ENCODE measurements at places on chromosomes 7 and 10.

DNA sequence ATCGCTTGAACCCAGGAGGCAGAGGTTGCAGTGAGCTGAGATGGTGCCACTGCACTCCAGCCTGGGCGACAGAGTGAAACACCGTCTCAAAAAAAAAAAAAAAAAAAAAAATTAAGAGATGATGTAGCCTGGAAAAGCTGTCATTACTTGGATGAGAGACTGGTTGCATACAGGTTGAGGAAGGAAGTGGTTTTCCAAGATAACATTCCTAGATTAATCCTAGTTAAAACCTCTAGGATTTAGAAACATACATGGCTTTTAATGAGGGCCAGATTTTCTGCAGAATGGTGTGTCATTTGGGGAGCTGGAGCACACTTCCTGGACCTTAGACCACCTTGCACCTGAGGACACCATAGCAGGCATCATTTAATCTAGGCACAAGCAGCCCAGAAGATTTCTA, 17.8 kb downstream of the VWA2 start:
- no peak for DNase-seq

DNA sequence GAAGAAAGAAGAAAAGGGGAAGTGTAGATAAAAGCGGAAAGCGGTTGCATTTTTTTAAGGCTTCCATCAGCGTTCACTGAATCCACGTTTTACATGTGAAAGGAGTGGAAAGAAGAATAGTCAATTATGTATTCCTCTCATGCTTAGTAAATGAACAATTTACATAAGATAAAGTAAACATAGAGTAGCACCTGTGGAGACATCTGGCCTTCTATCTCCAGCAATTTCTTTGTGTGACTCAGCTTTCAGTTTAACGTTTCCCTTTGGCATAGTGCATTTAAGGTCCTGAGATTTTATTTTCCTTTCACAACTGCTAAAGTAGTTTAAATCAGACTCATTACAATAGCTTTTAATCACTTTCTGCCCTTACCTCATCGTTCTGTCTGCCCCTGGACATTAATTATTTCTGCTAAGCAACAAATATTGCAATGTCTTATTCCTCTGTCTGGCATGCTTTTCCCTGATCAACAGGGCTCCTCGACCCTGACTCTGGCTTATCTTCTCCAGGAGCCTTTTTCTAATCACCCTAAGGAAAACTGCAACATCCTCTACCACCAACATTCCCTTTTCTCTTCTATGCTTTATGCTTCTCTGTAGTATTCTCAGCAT, 383.5 kb upstream of the VWC2 start:
- no peak for DNase-seq

- peak; percentile 24 for DNase-seq
Observed at GRCh38 chr10:110311357-110311949, 6.7 kb upstream of the SMNDC1 start.

GRCh38 chr10:6299743-6300105, 97.0 kb downstream of the PFKFB3 start:
- no peak for DNase-seq

- peak; percentile 25 for DNase-seq
Observed at GRCh38 chr7:132446260-132446659, 130.0 kb downstream of the PLXNA4 start.

- DNase-seq: no peak
Observed at GRCh38 chr7:128446306-128446705, 9.4 kb upstream of the HILPDA start.

- DNase-seq: no peak
Observed at GRCh38 chr7:45087301-45088145, 1.2 kb downstream of the NACAD start.

GRCh38 chr10:132992433-132993215, 50.3 kb upstream of the CFAP46 start:
- no peak for DNase-seq

GRCh38 chr7:115132096-115132495, 210.2 kb downstream of the MDFIC start:
- no peak for DNase-seq

DNA sequence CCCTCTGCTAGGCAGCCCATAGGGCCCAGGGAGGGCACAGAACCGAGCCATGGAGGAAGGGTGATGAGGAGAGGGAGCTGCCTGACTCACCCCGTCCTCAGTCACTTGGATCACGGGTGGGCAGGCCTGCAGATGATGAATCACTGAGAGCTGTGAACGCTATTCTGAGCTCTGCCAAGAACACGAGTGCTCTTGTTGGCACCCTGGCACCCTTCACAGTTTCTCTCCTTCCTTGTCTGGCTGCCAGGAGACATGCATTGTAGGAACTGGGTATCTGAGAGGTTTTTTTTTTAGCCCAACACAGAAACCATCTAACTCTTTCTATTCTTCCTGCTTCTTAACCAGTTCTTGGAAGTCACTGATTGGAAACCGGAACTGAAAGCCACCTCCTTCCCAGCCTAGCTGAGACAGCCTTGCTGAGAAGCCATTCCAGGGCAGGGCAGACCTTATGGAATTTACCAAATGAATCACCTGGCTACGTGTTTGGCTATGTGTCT, 82.1 kb downstream of the SLC37A3 start:
- DNase-seq: peak; percentile 70

DNA sequence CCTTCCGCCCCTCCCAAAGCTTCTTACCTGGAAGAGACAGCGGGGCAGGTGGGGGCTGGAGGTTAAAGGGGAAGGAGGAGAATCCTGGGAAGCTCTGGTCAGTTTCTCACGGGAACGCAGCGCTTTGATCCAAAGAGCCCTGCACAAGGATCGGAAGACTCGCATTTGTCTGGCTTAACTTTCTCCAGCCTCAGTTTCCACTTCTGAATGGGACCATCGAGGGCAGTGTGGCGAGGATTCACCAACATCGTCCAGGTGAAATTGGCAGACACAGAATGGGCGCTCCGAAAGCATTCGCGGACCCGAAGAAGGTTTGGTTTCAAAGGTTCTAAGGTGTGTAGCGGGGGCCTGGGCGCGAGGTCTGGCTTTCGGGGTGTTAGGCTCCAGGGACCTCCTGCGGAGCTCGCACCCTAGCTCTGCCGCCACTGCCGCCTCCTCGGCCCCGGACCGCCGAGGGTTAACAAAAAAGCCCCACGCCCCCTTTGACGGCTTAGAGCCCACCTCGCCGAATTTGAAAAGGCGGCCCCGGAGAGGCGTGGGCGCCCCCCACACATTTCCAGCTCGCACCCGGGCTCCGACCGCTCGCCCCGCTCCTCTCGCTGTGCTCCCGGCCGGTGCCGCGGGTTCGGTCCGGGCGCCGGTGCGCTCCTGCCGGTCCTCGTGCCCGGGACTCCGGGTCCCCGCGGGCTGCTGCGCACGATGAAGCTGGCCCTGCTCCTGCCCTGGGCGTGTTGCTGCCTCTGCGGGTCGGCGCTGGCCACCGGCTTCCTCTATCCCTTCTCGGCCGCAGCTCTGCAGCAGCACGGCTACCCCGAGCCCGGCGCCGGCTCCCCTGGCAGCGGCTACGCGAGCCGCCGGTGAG, at the start of gene COL26A1:
COL26A1 (plus strand) TSS at position 542 of the 862 bp plus-strand sequence; CDS start at position 700, 158 bp downstream.
- DNase-seq: no peak

DNA sequence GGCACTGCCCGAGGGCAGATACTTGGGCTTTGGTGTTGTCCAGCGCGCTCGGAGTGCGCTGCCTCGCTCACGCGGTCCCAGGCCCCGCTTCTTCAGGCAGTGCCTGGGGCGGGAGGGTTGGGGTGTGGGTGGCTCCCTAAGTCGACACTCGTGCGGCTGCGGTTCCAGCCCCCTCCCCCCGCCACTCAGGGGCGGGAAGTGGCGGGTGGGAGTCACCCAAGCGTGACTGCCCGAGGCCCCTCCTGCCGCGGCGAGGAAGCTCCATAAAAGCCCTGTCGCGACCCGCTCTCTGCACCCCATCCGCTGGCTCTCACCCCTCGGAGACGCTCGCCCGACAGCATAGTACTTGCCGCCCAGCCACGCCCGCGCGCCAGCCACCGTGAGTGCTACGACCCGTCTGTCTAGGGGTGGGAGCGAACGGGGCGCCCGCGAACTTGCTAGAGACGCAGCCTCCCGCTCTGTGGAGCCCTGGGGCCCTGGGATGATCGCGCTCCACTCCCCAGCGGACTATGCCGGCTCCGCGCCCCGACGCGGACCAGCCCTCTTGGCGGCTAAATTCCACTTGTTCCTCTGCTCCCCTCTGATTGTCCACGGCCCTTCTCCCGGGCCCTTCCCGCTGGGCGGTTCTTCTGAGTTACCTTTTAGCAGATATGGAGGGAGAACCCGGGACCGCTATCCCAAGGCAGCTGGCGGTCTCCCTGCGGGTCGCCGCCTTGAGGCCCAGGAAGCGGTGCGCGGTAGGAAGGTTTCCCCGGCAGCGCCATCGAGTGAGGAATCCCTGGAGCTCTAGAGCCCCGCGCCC, at the start of gene NPY:
NPY (plus strand) TSS at position 294 of the 802 bp plus-strand sequence. CDS start 1,051 bp downstream, outside the sequence.
- no peak for DNase-seq

GRCh38 chr10:26212511-26212910, 4.1 kb upstream of the GAD2 start:
- DNase-seq: no peak

- no peak for DNase-seq
Observed at GRCh38 chr7:83466187-83466923, 182.6 kb downstream of the SEMA3E start.

DNA sequence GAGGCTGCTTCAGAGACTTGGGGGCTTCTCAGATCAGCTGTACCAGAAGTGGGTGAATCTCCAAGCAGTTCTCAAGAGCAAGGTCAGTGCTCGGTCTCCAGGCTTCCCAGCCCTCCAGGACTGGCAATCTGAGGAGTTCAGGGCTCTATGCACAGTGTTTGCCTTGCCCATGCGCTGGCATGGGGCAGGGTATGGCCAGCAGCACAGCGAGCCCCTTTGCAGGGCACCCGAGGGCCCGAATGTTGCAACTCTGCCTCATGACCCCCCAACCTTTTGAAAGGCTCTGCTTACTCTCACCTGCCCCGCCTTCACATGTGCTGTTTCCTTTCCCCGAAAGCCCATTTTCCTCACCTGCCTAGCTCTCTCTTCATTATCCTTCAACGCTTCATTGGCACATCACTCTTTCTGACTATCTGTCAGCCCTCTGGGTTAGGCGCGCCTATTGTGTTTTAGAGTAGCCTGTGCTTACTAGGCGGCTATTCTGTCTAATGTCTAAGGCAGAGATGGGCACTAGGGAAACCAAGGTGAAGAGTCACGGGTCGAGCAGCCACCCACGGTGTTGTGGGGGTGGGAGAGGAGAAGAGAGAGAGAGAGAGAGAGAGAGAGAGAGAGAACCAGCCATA, 83.6 kb downstream of the WDFY4 start:
- DNase-seq: no peak

DNA sequence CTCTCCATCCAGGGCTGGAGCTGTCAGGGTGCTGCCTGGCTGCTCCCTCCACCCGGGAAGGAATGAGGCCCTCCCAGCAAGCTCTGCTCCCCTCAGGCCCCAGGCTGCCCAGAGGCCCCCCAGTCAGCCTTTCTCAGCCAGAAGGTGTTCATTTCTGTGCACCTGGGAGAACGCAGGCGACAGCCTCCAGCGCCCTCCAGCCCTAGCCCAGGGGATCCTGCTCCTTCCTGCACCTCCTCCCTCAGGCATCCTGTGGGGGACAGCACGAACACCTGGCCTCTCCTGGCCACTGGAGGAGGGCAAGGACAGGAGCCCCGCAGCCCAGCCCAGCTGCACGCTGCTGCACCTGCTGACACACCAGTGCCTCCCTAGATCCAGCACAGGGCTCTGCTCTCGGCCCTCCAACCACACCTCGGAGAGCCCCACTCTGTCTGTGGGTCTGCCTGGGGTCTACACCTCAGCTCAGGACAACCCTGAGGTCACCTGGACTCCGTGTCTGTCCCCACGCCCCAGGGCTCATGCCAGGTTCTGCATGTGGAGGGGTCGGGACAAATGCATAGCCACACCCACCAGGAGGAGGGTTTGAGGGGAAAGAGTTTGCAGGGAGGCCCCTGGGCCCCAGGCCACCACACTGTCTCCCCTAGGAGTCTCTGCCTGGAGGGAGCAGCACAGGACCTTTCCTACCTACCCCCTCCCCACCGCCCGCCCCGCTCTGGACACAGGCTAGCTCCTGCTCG, 7.4 kb upstream of the PWWP2B start:
- no peak for DNase-seq

- no peak for DNase-seq
Observed at GRCh38 chr10:43308515-43308914, 41.6 kb upstream of the RASGEF1A start.

GRCh38 chr10:101602761-101603398, 14.8 kb downstream of the DPCD start:
- peak; percentile 56 for DNase-seq

DNA sequence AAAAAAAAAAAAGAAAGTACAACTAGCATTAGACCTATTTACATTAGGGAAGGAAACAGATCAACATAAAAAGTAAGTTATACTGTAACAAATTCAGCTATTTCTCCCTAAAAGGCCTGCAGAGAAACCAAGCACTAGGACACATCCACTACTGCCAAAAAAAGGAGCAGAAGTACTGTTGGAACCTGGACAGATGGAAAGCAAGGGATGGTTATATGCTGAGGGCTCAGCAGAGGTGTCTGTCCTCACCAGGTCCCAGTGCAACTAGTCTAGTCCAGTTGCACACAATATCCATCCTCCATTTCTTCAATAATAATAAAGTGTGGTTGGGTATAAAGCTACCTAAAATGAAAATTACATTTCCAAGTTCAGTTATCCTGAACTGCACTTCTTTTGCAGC, 103.2 kb upstream of the IFRD1 start:
- no peak for DNase-seq

GRCh38 chr7:75979759-75980429, 14.5 kb downstream of the TMEM120A start:
- DNase-seq: no peak

GRCh38 chr7:5382281-5382892, 41.2 kb downstream of the TNRC18 start:
- DNase-seq: no peak

DNA sequence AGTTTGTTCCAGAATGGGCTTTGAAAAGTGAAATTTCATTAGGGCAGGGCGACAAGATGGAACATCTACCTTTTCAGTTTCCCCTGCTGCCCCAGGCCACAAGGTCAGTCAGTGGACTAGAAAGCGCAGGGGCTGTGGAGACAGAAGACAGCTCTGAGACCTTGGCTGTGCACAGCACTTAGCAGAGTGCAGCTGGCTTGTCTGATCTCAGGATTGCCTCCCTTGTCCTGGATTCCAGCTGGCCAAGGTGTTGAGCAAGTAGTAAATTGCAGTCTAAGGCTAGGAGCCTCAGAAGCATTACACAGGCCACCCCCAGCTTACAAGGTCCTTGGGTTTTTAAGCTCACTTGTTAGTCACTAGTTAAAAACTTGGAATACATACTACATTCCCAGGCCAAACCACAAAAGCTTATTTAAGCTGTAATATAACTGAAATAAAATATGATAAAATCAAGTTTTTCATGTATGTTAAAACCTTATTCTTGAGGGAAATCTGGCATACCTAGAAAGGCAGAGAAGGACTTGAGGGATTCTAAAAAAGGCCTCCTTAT, 67.3 kb upstream of the NPY start:
- no peak for DNase-seq

- no peak for DNase-seq
Observed at GRCh38 chr7:46835556-46835955, 746.4 kb downstream of the TNS3 start.

Data from CD4-positive, alpha-beta T cell treated with Interferon alpha-2 for 1 hour (primary cell).